ENCODE measurements at places on chromosomes 16 and 17. TPM values are rescaled to one million over a fixed set of nuclear protein-coding genes. Genes with fewer than 3 reads are reported as not detected.

GRCh38 chr16:87437911-87438610, 45.9 kb downstream of the MAP1LC3B start:
- no peak for DNase-seq

DNA sequence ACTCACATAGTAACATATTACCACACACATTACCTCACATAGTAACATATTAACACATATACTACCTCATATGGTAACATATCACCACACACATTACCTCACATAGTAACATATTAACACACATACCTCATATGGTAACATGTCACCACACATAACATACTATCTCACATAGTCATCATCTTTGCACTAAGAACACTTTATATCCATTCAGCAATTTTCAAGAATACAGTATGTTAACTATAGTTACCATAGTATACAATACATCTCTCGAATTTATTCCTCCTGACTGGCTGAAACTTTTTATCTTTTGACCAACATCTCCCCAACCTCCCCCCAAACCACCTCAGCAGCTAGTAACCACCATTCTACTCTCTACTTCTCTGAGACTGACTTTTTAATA, 7.6 kb downstream of the NUDT7 start:
- no peak for DNase-seq

ANKRD13B gene
- total RNA-seq, result 41.2 TPM

GRCh38 chr17:44637066-44637465, 19.2 kb upstream of the MEIOC start:
- DNase-seq, result peak; percentile 47

GRCh38 chr17:2400474-2400866, 390 bp downstream of the MNT start:
- peak; percentile 52 for DNase-seq

- peak; percentile 70 for DNase-seq
Observed at GRCh38 chr16:53503991-53504663, 1.1 kb upstream of the AKTIP start.

RNF222 gene
- not detected for total RNA-seq

GRCh38 chr16:318628-319027, 33.9 kb downstream of the AXIN1 start:
- DNase-seq, result no peak

DNA sequence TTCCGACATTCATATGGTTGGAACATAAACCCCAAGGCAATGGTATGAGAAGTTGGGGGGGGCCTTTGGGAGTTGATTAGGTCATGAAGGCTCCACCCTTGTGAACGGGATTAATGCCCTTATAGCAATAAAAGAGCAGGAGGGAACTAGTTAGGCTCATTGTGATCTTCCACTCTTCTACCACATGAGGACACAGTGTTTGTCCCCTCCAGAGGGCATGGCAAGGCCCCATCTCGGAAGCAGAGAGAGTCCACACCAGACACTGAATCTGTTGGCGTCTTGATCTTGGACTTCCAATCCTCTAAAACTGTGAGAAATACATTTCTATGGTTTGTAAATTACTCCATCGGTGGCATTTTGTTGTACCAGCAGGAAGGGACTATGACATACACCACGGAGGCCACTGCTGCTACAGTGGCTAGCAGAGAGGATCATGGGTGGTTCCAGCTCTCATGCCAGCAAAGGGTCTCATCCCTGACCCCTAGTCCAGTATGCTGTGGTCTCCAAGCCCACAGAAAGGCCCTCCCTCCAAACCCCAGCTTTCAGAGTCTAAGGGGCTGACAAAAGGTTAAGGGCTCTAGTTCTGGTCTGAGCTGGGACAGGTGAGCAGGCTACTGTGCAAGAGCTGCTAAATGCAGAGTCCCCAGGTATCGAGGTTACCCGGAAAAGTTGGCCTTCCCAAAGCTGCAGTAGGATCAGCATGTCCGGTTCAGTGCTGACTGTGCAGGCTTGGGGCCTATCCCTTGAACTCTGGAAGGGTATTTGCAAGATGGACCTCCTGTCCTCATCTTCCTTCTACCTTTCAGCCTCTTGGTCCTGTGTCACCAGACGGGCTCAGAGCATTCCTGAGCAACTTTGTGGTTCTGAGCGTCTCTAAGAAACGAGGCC, 12.2 kb downstream of the CCR7 start:
- DNase-seq, result peak; percentile 78

Data from myocyte (in vitro differentiated cells).